ENCODE measurements at places on chromosomes 2 and 18. TPM values are rescaled to one million over a fixed set of nuclear protein-coding genes. Genes with fewer than 3 reads are reported as not detected.

GRCh38 chr2:133475610-133476009, 92.7 kb downstream of the NCKAP5 start:
- no peak overlapping the region for H3K27ac ChIP-seq
- H3K4me1 ChIP-seq, result no peaks in the 10 kb centered on the region
- no peaks in the 10 kb centered on the region for H3K36me3 ChIP-seq
- H3K27me3 ChIP-seq, result no peaks in the 10 kb centered on the region

DNA sequence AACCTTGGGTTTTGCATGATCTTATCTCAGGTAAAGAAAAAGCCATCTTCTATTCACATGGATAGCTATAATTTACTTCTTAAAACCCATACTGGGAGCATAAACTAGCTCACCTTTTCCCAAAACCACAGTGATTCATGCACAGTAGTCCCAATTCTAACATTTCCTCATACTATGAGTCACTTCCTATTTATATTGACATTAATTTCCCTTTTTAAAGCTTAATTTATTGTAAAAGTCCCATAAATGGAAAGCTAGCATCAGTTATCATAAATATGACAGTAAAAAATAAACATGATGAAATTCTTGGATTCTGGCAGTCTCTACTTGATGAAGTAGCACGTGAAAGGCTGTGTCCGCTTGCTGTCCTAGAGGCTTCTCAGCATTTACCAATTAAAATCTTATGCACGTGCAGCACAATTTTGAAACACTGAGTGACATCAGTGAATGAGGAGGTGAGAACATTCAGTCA, 180.1 kb downstream of the CDH2 start:
- no peak overlapping the region for H3K27ac ChIP-seq
- no peaks in the 10 kb centered on the region for H3K36me3 ChIP-seq
- H3K27me3 ChIP-seq, result no peaks in the 10 kb centered on the region

GRCh38 chr2:218992703-218993344, 398 bp downstream of the CRYBA2 start:
- H3K4me3 ChIP-seq, result peak overlapping the region; percentile 35
- DNase-seq, result peak; percentile 66
- peaks cover 20% of the 10 kb centered on the region for H3K4me1 ChIP-seq
- H3K36me3 ChIP-seq, result no peaks in the 10 kb centered on the region

DNA sequence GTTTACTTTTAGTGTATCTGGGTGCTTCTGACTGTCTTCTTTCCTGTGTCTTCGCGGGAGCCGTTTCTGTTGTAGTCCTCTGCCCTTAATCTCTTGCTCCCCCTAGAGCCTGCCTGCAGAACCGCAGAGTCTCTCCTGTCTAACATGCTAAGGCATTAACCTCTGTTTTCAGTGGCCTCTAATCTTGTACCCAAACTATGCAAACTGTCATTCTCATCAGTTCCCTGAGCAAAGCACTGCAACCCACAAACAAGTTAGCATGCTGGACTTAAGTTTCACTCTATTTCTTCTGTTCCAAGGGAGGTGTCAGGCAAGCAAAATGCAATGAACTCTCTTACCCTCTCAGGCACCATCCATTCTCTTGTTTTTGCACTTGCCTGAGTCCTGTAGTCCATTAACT, 138.4 kb downstream of the OTX1 start:
- H3K4me3 ChIP-seq, result no peak overlapping the region
- H3K36me3 ChIP-seq, result no peaks in the 10 kb centered on the region
- no peak for DNase-seq
- no peaks in the 10 kb centered on the region for H3K4me1 ChIP-seq

DNA sequence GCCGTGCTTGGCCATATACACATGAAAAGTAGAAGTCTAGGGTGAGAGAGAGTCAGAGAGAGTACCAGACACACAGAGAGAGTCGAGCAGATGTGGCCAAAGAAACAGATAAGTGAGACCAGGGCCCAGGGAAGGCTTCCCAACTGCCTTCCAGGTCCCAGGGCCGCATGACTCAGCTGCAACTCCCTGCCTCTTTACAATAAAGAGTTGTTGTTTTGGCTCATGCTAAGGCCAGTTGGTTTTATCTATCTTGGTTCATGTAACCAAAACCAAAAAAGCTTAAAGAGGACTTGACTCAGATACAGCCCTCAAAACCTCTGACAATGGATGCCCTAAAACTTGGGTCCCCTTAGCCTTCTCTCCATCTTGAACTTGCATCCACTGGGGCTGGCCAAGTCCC, 36.9 kb downstream of the REEP1 start:
- H3K36me3 ChIP-seq, result no peaks in the 10 kb centered on the region
- H3K4me3 ChIP-seq, result no peak overlapping the region
- peak; percentile 11 for DNase-seq
- peaks cover 14% of the 10 kb centered on the region for H3K4me1 ChIP-seq

DNA sequence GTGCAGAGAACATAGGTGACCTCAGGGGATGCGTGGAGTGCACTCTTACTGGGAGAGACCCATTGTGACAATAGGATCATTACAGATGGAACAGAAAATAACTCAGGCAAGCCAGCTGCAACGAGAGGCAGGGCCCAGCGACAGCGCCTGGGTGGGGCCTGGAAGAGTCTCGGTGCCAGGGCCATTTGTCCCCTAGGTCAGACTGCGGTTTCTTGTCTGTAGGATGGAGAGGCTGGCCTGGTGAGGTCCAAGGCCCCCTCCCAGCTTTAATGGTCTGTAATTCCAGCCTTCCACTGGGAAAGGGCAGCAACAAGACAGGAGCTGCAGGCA, 208.6 kb upstream of the APCDD1 start:
- no peaks in the 10 kb centered on the region for H3K27me3 ChIP-seq
- H3K36me3 ChIP-seq, result no peaks in the 10 kb centered on the region
- no peak overlapping the region for H3K4me3 ChIP-seq
- H3K27ac ChIP-seq, result no peak overlapping the region

DNA sequence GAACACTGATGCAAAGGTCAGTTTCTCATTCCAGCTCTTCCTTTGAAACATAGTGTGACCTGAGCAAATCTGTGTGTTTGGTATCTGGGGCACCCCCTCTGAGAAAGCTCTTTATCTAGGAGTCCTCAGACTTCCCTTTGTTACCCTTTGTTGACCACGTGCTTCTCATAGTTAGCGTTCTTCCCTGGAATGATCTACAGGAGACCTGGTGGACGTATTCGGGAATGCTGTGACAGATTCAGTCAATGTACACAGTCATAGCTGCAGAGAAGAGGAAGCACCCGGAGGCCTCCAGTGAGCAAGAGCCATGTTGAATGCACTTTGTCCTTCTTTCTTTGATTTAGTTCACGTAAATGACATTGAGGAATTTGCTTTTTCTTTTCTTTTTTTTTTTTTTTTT, 10.7 kb upstream of the CHMP1B start:
- H3K27me3 ChIP-seq, result no peaks in the 10 kb centered on the region
- H3K4me3 ChIP-seq, result no peak overlapping the region
- no peaks in the 10 kb centered on the region for H3K36me3 ChIP-seq
- no peak overlapping the region for H3K27ac ChIP-seq
- DNase-seq, result no peak
- no peaks in the 10 kb centered on the region for H3K4me1 ChIP-seq

DNA sequence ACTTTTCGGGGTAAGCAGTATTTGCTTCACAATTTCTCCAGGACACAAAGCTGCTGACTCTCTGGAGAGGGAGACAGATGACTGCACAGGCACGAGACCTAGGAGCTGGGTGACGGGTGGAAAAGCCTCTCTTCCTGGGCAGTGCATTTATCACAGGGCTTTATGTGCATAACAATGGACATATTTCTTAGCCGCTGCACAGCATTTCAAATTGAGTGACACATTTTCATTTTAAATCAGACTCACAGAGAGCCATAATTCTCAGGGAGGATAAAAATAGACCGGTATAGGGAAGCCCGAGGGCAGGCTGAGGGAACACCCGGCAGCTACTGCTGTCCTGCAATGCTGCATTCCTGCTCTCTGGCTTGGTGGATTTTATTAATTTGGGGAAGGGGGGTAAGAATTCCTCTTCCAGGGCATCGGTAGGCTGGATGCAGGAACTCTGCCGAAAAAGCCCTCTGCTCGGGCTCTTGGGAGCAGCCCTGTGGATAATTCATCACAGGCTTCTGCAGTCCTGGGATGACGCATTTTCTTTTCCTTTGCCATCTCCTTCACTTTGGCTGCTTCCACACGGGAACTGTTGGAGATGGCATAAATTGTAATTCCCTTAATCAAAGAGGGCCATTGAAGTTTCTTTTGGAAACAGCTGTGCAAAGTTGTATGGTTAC, 108.1 kb upstream of the ACAA2 start:
- H3K4me3 ChIP-seq, result no peak overlapping the region
- DNase-seq, result no peak
- H3K27me3 ChIP-seq, result peaks cover 14% of the 10 kb centered on the region

DNA sequence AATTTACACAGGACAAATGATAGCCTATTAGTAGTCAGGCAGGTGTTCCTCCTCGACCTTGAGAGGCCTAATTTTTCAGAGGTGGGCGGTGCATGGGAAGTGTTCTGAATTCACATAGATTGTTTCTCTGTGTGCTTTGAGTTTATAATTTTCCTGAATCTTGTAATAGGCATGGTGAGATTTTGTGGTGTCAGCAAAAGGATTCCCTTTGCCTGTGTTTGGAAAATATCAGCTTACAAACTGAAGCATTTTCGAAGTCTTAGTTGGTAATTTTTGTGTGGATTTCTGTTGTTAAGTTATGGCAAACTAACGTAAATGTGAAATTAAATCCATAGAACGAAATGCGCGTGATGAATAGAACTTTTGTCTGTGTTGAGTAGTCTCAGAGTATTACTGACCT, 194.0 kb upstream of the RBMS1 start:
- H3K4me3 ChIP-seq, result no peak overlapping the region
- no peaks in the 10 kb centered on the region for H3K36me3 ChIP-seq
- no peaks in the 10 kb centered on the region for H3K27me3 ChIP-seq
- no peak overlapping the region for H3K27ac ChIP-seq
- DNase-seq, result no peak

GRCh38 chr2:8312221-8312620, 369.6 kb upstream of the ID2 start:
- H3K4me1 ChIP-seq, result peaks cover 17% of the 10 kb centered on the region
- H3K4me3 ChIP-seq, result no peak overlapping the region
- H3K27ac ChIP-seq, result no peak overlapping the region
- H3K27me3 ChIP-seq, result no peaks in the 10 kb centered on the region
- DNase-seq, result no peak

- no peak overlapping the region for H3K27ac ChIP-seq
- H3K27me3 ChIP-seq, result no peaks in the 10 kb centered on the region
- no peak for DNase-seq
Observed at GRCh38 chr2:45654250-45654649, 2.8 kb downstream of the PRKCE start.

GRCh38 chr2:64192125-64192479, 47.9 kb upstream of the PELI1 start:
- peak overlapping the region; percentile 27 for H3K27ac ChIP-seq
- H3K27me3 ChIP-seq, result no peaks in the 10 kb centered on the region
- DNase-seq, result no peak
- H3K4me1 ChIP-seq, result peaks cover 7% of the 10 kb centered on the region
- no peaks in the 10 kb centered on the region for H3K36me3 ChIP-seq

The LBX2 gene
- 1.8 TPM for total RNA-seq

The MARCO gene
- 165 TPM for total RNA-seq

The C2orf80 gene
- total RNA-seq, result not detected

The TRABD2A gene
- 6.5 TPM for total RNA-seq

The WNT10A gene
- 0.90 TPM for total RNA-seq

The GBX2 gene
- not detected for total RNA-seq

The KDM3A gene
- total RNA-seq, result 49.1 TPM

The CASP8 gene
- 39.5 TPM for total RNA-seq

The CDH7 gene
- not detected for total RNA-seq

The ALPI gene
- not detected for total RNA-seq

The KCNE4 gene
- 0.61 TPM for total RNA-seq
